ENCODE measurements at places on chromosomes 5 and 9.

- no peak for DNase-seq
Measured at GRCh38 chr5:1265026-1265425, 29.8 kb downstream of the TERT start.

- no peak for DNase-seq
Measured at GRCh38 chr5:123719004-123719403, 207.0 kb downstream of the CSNK1G3 start.

GRCh38 chr5:79181419-79182022 is 54.4 kb upstream of the JMY start:
- no peak for DNase-seq

DNA sequence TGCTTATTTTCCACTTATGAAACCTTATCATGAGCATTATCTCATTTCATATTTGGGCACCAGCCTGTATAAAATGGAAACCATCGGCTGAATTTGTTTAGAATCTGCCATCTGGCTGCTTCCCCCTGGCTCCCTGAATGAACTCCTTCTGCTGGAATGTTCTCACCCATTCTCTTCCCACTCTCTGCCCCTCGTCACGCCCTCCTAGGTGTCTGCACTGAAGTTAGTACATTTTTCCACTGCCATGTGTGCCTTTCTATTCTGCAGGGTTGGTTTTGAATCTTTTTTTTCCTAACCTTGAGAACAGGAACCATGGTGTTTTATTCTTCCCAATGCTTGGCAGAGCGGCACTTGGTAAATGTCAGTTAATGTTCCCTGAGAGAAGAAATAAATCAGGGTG is 359.7 kb downstream of the MLLT3 start:
- no peak for DNase-seq

DNA sequence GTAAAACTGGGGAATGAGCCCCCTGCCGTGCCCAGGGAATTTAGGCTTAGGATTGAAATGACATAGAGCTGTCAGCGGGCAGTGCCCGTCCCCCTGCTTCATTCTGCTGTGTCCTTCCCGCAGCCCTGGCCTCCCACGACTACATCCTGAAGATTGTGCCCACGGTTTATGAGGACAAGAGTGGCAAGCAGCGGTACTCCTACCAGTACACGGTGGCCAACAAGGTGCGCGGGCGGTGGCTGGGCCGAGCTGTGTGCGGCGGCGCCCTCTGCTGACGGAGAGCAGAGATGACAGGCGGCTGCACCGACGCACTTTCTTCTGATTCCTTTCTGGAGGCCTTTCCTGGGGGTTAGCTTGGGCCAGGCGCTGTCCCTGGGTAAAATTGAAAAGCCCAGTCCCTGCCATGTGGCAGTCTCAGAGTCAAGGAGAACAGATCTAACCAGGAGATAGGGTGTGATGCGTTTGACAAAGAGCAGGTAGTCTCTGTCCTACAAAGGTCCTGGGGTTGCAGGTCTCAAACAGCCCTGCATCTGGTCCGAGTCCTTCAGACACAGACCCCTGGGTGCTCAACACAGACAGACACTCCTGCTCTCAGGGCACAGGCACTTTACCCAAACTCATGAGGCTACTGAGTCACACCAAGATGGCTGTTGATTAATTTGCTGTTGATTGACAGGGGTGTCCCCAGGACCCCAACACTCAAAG is 26.8 kb upstream of the RPL26L1 start:
- no peak for DNase-seq

DNA sequence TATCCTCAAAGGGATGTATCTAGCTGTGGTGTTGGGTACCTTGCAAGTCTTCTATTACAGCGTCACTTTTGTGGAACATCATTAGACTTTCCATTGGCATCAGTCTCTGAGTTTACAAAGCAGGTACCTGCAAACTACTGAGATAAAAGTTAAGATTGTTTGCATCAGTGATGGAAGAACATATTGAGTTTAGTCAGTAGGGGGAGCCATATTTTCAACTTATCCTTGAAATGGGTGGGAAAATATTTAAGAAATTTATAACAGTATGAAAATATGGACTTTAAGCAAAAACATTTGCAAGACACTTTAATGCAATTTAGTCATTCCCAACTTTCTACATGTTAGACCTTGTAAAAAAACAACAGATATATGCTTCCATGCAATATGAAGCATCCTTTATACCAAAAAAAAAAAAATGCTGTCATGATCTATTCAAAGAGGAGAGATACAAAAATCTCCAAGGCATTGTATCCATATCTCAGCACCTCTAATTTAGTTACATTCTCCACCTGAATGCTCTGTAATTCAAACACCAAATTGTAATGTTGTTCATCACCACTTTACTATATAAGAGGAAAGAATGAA is 98.6 kb upstream of the ADAMTS19 start:
- DNase-seq: no peak

GRCh38 chr5:150241298-150242160 is 48.0 kb downstream of the CAMK2A start:
- DNase-seq: no peak

DNA sequence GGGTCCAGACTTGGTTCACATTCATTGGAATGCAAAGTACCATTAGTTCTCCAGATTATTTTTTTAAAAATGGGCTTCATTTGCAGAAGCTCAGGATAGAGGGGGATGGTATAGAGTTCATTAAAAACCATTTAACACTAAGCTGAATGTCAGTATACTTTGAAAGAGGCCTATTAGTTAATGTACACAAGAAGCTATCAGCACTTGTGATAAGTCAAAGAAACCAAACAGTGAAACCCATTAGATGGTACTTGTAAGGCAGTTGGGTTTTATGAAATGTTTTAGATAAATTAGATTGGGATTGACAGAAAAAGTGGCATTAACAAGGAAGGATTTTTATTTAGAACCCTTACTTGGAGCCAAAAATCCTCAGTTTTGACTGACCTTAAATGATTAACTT is 229.2 kb upstream of the MPDZ start:
- DNase-seq: no peak

- peak; percentile 23 for DNase-seq
Measured at GRCh38 chr9:129330711-129331492, 152.8 kb upstream of the IER5L start.

DNA sequence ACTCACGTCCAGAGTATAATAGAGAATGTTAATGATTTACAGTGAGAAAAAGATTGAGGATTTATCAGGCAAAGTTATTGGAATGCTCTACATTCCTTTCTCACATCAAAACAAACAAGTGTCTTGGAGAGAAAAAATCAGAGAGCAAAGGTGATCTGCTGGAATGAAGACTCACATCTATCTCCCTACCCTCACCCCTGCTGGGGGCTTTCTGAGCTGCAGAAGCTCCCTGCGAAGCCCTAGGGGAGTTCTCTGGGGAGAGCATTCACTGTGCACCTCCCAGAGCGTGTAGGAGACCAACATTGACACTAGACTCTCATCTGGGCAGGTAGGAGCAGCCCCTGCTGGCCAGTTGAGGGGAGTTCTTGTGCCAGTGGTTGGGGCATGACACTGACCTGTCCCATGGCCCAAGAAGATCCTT is 76.6 kb upstream of the ADAMTS16 start:
- DNase-seq: no peak

GRCh38 chr9:136995362-136995761 is 1.0 kb downstream of the CLIC3 start:
- no peak for DNase-seq

DNA sequence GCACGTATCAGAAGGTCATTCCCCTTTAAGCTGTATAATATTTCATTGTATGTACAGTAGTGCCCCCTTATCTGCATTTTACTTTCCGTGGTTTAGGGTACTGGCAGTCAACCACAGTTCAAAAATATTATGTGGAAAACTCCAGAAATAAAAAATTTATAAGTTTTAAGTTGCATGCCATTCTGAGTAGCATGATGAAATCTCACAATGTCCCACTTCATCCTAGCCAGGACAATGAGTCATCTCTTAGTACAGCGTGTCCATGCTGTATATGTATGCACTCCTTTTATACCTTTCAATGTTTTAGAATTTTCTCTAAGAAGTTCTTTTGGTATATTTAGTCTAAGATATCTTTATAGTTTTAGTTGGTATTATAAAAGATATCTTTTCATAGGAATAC is 115.0 kb upstream of the HAND1 start:
- no peak for DNase-seq

DNA sequence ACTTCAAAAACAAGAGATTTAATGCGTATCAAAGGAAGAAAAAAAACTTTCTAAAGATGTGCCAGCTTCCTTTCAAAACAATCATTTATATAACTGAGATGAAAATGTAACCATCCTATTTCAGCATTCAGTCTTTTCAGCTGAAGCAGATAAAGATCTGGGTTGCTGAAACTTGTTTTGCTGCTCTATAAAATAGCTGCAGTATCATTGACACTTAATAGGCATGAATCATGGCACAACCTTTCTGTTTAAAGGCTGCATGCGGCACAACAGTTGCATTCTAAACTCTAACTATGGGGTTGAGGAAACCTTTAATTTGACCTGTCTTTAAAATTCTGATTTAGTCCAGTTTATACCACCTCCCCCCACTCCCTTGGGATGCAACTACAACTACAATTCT is 196.7 kb downstream of the MPDZ start:
- no peak for DNase-seq

DNA sequence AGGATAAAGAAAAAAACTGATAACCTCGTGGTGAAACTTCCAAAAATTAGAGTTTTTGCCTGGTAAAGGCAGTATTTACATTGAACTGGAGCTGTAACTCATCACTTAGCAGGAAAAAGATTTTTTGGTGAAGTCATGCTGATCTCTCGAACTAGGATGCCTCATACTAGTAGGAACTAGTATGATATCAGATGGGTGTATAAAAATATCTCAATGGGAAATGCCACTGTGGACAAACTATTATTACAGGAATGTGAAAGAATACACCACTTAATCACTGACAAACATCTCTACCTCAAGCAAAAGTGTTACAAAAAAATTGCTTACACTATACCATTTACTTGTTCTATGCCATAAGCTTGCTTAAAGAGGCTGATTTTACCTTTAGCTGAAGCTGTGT is 28.4 kb downstream of the RFX3 start:
- DNase-seq: no peak

GRCh38 chr9:89788434-89788833 is 183.6 kb downstream of the GADD45G start:
- DNase-seq: no peak

GRCh38 chr5:6715271-6715670 is 2.0 kb downstream of the TENT4A start:
- DNase-seq: no peak

GRCh38 chr5:8188874-8189565 is 320.1 kb downstream of the MTRR start:
- DNase-seq: no peak

- DNase-seq: peak; percentile 16
Measured at GRCh38 chr5:179959641-179960040, 51.9 kb upstream of the TBC1D9B start.

GRCh38 chr9:87469793-87470465 is 27.7 kb upstream of the DAPK1 start:
- DNase-seq: no peak

- DNase-seq: no peak
Measured at GRCh38 chr5:14444161-14444560, 137.4 kb upstream of the OTULINL start.

- no peak for DNase-seq
Measured at GRCh38 chr5:10330511-10331230, 22.8 kb upstream of the MARCHF6 start.

DNA sequence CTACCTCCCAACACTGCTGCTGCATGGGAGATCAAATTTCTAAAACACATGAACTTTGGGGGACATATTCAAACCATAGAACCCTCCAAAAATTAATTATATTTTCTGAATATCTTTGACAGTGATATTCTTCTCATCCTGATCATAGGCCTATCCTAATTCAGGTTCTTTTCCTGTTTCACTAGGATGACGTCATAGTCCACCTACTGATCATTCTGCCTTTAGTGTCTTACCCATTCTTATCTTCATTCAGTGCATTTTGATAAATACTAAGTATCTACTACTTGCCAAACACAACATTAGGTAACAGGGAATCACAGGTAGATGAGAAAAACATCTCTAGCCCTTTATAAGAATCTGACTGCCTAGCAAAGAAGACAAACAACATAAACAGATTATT is 179.1 kb upstream of the PRLR start:
- no peak for DNase-seq

GRCh38 chr5:443239-444151 is 519 bp downstream of the EXOC3 start:
- peak; percentile 32 for DNase-seq

- peak; percentile 8 for DNase-seq
Measured at GRCh38 chr9:83572524-83572923, 34.3 kb upstream of the FRMD3 start.

- DNase-seq: no peak
Measured at GRCh38 chr5:150442699-150443080, 6.8 kb downstream of the RPS14 start.

GRCh38 chr5:41834506-41834905 is 35.7 kb downstream of the OXCT1 start:
- DNase-seq: no peak

- DNase-seq: no peak
Measured at GRCh38 chr5:21802869-21803490, 1050.2 kb downstream of the CDH12 start.

DNA sequence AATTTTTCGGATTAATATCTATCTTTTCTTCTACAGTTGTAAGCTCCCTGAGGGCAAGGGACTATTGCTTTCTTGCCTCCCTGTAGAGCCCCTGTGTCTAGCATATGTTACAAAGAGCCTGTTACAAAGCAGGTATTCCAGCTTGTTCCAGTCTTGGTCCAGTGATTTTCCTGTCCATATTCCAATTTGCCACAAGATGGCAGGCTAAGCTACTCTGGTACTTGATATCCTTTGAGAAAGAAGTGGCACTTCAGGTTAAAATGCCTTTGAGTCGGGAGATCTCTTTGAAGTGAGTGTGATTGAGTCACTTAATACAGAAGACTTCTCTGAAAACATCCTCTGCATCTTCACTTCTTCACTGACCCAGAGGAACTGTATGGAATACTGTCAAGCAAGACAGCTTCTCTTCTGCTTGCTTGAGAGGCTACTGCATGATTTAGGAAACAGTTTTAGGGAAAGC is 24.5 kb downstream of the CAVIN4 start:
- peak; percentile 24 for DNase-seq

- DNase-seq: no peak
Measured at GRCh38 chr5:36696059-36696673, 89.8 kb downstream of the SLC1A3 start.

DNA sequence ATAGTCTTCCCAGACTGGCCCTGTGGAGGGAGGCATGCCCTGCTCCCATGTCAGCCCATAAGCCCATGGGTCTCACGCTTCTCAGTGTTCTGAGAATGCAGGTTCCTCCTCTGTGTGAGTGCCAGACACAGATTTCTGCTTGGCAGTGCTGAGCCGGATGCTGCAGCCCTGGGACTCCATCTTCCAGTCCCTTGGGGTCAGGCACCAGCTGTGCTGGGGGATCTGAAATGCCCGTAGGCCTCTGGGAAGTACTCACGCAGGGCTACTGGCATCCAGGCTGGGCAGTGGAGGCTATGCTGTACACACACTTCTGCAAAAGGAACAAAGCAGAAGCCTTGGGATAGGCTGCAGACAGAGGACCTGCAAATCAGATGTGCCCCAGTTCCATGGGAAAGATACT is 1944.6 kb downstream of the EFNA5 start:
- no peak for DNase-seq

GRCh38 chr5:93791518-93791972 is 50.1 kb upstream of the POU5F2 start:
- DNase-seq: no peak

GRCh38 chr5:41414598-41414997 is 95.8 kb downstream of the PLCXD3 start:
- DNase-seq: no peak

GRCh38 chr9:126417043-126417442 is 90.4 kb downstream of the MVB12B start:
- no peak for DNase-seq

GRCh38 chr9:2817999-2818803 is 25.7 kb downstream of the PUM3 start:
- no peak for DNase-seq
